Glutamatergic neuron (in vitro differentiated cells): ENCODE measurements at places on chromosomes 1 and 21. TPM values are rescaled to one million over a fixed set of nuclear protein-coding genes. Genes with fewer than 3 reads are reported as not detected.

CR1 gene
- not detected for total RNA-seq

DNA sequence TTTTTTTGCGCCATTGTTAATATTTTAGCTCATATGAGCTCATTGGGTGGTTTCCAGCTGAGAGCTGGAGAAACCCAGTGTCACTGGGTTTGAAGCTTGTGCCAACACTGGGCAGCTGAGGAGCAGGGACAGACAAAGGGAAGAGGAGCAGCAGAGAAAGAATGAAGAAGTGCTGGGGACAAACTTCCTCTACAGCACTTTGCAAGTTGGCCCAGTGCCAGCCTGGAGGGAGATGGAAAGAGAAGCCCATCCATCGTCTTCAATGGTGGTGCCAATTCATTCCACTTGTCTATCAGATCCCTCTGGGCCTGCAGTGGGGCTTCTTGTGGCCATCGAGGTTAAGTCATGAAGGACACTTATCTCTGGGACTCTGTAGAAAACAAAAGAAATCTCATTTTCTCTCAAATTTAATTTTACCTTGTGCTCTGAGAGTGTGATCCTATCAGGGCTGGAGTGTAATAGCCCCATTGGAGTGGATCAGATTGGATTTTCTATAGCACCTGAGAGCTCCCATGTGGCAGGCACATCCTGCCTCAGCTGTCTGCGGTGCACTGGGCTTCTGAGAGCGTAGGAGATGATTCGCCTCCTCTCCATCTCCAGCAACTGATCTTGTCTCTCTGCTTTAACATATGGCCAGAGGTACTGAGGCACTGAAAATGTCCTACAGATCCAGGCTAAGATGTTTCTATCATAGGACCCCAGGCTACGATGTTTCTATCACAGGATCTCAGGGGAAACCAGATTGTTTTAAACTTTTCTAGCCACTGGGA, 114.7 kb downstream of the TNR start:
- H3K27ac ChIP-seq = no peak overlapping the region
- peaks cover 9% of the 10 kb centered on the region for H3K4me1 ChIP-seq

GBP1 gene
- total RNA-seq = not detected

- no peaks in the 10 kb centered on the region for H3K36me3 ChIP-seq
- no peak overlapping the region for H3K27ac ChIP-seq
- DNase-seq = no peak
- peaks cover 1% of the 10 kb centered on the region for H3K4me1 ChIP-seq
- H3K4me3 ChIP-seq = no peak overlapping the region
- H3K27me3 ChIP-seq = no peaks in the 10 kb centered on the region
Observed at GRCh38 chr21:29870814-29871213, 69.0 kb downstream of the GRIK1 start.
